ENCODE measurements at places on chromosomes 16 and 17. TPM values are rescaled to one million over a fixed set of nuclear protein-coding genes. Genes with fewer than 3 reads are reported as not detected.

GAS7 gene
- polyA plus RNA-seq = 5.6 TPM

RFWD3 gene
- polyA plus RNA-seq = 13.4 TPM

CEP295NL gene
- 0.19 TPM for polyA plus RNA-seq

DNA sequence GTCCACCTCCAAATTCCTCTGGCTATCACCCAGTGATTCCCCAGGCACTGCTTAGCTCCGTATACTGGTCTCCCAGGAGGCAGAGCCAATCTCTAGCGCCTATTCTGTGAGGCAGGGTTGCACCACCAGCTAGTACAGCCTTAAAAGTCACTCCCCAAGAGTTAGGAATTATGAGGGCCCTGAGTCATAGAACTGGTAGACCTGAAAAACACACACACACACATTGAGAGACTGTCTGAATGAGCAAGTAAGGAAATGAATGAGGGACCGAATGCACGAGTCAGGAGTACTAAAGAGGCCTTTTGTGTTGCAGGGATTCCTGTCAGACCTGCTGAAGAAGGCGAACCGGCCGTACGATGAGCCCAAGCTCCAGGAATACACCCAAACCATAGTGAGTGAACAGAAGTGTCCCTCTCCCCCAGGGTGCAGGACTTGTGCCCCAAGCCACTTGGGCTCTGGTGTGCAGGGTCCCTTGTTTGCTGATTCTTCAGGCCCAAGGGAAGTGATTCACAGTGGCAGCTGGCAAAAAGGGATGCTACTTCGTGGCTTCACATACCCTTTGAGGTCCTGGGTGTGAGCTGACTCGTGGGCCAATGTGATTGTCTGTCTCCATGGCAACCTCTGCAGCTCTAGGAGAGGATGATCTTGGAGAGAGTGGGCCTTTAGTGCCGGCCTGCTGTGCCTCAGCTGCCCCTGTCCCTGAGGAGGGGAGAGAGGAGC is 24.7 kb downstream of the CALB2 start:
- DNase-seq = no peak

GRCh38 chr16:20897253-20897897 is 2.8 kb downstream of the DCUN1D3 start:
- no peak for DNase-seq

GRCh38 chr16:68526143-68526781 is 12.8 kb upstream of the ZFP90 start:
- DNase-seq = no peak

Data from AG04450 (cell line).